Activated CD8-positive, alpha-beta memory T cell treated with anti-CD3 and anti-CD28 coated beads for 48 hours (primary cell): ENCODE measurements at places on chromosomes 5 and 9.

GRCh38 chr9:19967216-19967887 is 178.5 kb upstream of the SLC24A2 start:
- no peak for DNase-seq

DNA sequence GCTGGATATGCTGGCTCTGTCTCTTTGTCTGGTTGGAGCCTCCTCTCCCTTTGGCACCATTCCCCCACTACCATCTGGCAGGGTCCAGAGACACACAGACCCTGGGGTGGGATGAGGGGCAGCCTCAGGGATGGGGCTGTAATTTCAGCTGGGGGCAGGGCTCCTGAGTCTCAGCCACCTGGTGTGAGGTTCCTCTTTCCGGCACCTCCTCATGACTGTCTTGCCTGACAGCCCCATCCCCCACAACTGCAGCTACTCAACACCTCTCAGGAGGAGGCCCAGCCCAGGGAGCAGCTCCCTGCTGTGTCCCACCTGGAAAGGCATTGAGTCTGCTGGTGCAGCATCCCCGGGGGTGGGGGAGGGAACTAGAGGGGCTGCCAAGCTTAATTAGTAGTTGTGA is 11.7 kb upstream of the RPS14 start:
- no peak for DNase-seq

DNA sequence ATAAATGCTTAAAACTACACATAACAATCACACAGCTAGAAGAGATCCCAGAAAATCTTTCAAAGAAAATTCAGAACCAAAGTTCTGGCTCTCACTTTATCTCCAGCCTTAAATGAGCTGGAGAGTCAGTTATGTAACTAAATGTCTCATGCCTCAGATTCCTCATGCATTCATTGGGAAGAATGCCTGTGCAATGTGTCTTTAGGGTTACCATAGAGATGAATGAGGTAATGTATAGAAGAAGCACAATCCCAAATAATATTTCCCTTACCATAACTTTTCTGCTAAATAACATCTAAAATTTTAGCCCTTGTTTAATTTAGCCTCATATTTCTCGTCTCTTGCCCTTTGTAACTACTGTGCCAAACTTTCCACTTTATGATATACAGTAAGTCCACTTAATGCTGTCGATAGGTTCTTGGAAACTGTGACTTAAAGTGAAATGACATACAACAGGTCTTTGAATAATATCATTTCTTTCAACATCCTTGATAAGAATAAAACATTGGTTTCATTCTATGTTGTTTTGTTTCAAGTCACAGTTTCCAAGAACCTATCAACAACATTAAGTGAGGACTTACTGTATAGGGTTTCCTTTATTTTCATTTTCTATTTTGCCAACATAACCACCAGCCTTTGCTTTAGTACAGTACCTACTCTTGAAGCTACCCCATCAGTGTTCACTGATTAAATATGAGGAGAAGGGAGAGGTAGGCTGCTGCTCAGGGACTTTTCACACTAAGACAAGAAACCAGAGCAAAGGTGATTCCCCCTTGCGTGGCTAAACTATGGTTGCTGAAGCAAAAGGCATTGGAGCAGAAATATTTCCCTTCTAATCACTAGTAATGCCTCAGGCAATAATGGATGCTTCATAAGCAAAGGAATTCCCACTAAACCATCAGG is 295.7 kb upstream of the PTGER4 start:
- no peak for DNase-seq

DNA sequence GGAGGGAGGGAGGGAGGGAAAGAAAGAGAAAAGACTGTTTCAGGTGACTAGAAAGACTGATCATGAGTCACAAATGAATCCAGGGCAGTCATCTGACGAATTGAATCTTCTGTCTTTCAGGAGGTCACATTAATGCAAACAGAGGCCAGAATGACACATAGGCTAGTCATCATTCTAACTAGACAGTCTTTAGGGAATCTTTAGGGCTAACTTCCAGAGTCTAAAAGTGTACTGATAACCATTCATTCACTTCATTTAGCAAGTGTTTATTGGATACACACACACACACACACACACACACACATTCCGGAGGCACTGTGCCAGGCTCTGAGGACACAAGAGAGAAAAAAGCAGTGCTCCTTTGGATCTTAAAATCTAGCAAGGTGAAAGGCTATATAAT is 156.7 kb downstream of the EBF1 start:
- DNase-seq, result no peak
